ENCODE measurements at places on chromosomes 3 and 15. TPM values are rescaled to one million over a fixed set of nuclear protein-coding genes. Genes with fewer than 3 reads are reported as not detected.

GRCh38 chr3:54719914-54720313, 207.9 kb downstream of the LRTM1 start:
- DNase-seq, result no peak

DNA sequence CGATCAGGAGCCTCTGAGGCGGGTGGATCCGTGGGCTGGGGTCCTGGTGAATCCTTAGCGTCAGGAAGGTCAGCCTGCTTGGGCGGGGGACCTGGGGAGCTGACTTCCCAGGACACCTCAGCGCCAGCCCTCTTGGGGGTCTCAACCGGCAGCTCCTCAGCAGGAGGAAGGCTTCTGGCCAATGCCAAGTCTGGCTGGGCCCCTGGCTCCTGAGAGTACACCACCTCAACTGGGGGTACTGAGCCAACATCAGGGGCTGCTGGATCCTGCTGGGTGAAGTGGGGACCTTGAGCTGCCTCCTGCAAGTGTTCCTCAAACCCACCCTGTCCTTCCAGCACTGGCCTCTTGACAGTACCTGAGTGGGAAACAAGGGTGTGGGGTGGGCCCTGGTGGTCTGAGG, 3.1 kb downstream of the PRRT3 start:
- DNase-seq, result no peak

The DCBLD2 gene
- total RNA-seq, result 16.2 TPM

DNA sequence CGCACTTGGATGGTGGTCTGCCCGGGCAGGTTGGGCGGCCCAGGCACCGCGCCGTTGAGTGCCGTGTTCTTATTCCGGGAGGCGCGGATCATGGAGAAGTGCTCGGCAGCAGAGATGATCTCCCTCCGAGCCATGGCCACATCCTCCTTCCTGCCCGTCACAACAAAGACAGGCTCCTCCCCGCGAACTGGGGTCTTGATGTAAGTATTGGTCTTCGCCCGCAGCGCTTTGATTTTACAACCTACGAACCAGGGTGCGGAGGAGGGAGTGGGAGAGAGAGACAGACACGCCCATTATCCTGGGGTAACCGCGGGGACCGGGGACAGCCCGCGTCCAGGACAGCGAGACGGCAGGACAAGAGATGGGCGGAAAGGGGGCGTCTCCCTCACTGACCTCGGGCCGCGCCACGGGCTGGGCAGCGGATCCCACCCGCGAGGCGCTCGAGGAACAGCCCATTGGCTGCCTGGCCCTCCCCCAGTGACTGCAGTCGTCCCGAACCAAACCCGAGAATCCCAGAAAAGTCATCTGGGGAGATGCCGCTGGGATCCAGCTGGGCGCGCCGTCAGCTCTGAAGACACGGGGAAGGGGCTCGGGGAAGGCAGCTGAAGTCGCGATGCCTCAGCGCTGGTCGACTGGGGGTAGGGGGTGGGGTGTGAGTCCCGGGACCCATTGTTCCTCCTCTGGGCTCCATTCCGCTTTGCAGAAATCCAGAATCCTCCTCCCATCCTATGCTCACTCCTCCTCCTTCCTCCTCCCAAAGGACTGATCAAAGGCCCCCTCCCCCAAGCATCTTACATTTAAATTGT, 1.2 kb downstream of the MEX3B start:
- no peak for DNase-seq

GRCh38 chr3:36428445-36428844, 48.1 kb downstream of the STAC start:
- DNase-seq, result no peak

GRCh38 chr15:51286816-51287215, 51.6 kb downstream of the CYP19A1 start:
- DNase-seq, result no peak

GRCh38 chr3:9399746-9400145, 2.3 kb downstream of the SETD5 start:
- peak; percentile 45 for DNase-seq

The CMTM7 gene
- 19.0 TPM for total RNA-seq

DNA sequence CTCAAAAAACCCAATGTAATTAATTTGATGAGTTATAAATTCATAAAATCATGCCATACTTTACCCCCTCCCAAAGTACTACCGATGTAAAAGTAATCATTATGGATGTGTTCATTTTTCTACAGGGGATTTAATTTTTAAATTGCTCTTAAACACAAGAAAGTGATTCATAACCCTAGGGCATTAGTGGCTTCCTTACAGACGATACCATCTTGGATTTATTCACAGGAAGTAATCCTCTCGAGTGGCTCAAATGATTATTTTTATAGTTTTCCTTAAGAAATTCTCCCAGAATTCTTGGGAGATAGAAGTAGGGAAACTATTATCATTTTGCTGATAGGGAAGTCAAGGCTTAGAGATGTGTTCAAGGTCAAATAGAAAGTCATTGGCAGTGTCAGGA, 80.9 kb downstream of the PEX5L start:
- no peak for DNase-seq

The GCNT3 gene
- total RNA-seq, result not detected

- no peak for DNase-seq
These were observed 141.4 kb downstream of the RBPMS2 start for GRCh38 chr15:64634027-64634426.

The LRRC3B gene
- total RNA-seq, result not detected

DNA sequence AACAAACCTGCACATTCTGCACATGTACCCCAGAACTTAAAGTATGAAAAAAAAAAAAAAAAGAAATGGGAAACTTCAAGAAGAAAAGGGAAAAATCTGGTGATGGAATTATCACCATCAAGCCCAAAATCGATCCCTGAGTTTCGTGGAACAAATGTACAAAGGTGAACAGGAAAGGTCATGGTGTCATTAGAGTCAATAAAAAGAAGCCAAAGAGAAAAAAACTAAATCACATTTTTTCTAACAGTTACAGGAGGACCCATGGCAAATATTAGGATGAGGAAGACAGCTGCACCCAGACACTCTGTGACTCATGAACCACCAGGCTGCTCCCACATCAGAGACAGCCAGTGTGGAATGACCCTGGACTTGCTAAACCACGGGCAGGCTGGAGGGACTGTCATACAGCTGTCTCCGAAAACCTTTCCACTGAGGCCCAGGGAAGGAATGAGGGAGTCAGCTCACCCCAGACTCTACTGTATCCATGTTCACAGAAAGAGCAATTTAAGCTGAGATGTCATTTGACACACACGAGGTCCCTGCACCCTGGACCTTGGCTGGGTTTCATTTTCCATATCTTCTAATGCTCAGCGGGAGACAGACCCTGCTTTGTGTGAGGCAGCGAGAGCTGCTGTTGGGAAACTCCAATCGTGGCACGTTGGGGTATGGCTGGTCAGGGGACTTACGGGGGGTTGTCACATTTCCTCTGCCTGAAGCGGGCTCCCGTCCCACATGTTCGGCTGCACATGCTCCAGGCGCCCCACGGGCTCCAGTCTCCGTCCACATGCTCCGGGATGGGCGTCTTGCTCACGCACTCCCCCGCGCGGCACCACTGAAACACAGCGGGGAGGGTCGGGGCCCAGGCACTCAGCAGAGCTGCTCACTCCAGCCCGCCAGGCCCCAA, 210.2 kb downstream of the ADAMTS17 start:
- no peak for DNase-seq

- no peak for DNase-seq
These were observed 32.1 kb downstream of the KY start for GRCh38 chr3:134618478-134619300.

The ZNF385D gene
- total RNA-seq, result not detected

GRCh38 chr3:159301961-159302360, 500.1 kb downstream of the MFSD1 start:
- no peak for DNase-seq

DNA sequence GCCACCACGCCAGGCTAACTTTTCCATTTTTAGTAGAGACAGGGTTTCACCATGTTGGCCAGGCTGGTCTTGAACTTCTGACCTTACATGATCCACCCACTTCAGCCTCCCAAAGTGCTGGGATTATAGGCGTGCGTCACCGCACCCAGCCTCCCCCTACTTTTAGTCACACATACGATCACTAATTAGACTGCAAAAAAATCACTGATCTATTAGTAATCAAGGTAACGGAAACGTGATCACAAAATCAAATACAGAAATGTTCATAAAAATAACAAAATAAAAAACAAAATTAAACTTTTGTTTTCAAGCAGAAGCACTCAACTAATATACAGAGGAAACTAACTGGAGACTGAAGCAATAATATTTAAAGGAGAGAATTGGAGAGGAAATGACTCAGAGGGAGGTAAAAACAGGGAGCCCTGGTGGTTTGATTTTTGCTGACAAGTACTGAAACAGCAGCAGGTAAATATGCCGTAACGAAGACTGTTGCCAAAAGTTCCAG, 4.6 kb downstream of the WDR53 start:
- no peak for DNase-seq

- no peak for DNase-seq
These were observed 6.6 kb downstream of the ATP6V1A start for GRCh38 chr3:113753376-113753985.

- no peak for DNase-seq
These were observed 59.9 kb downstream of the OTOL1 start for GRCh38 chr3:161556533-161556932.

The SNX22 gene
- total RNA-seq, result 61.6 TPM
